Glomerular endothelial cell (primary cell): ENCODE measurements at places on chromosomes 12 and 14.

- DNase-seq: no peak
Measured at GRCh38 chr14:59376686-59377085, 88.5 kb downstream of the GPR135 start.

- DNase-seq: no peak
Measured at GRCh38 chr12:125225641-125226040, 160.4 kb downstream of the AACS start.

DNA sequence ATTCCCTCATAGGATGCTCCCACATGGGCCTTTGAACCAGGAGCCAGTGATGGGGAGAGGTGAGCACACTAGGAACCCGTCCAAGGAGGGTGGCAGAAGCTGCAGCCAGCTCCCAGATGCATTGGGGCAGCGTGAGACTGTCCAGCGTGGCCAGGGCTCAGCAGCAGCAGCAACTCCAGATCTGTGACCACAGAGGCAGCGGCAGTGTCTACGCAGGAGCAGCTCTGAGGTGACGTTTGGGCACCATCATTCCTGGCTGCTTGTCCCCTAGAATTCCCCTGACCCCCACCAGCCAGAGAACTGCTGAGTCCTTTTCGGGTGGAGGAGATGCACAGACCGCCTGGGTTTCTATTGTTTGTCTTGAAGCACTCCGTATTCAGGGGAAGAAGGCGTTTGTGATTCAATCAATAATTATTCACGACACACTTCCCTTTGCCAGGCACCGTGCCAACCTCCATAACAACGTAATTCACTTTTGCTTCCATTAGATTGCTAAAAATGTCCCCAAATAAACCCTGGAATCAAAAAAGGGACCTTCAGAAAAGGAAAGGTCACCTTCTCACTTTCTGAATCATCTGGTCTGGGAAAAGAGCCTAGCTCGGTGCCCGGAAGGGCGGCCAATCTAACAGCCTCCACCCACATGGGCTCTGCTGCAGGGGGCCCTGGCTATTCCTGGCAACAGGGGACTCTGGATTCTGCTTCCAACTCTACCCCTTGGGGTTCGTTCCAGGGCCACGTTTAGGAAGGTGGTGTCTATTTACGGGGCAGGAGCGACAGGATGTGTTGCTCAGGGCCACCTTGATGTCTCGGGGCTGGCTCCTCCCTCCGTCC is 11.4 kb upstream of the BDKRB2 start:
- DNase-seq: no peak

- no peak for DNase-seq
Measured at GRCh38 chr12:38118632-38119031, 197.9 kb upstream of the ALG10B start.

GRCh38 chr12:110344657-110345056 is 58.9 kb downstream of the ANAPC7 start:
- no peak for DNase-seq

DNA sequence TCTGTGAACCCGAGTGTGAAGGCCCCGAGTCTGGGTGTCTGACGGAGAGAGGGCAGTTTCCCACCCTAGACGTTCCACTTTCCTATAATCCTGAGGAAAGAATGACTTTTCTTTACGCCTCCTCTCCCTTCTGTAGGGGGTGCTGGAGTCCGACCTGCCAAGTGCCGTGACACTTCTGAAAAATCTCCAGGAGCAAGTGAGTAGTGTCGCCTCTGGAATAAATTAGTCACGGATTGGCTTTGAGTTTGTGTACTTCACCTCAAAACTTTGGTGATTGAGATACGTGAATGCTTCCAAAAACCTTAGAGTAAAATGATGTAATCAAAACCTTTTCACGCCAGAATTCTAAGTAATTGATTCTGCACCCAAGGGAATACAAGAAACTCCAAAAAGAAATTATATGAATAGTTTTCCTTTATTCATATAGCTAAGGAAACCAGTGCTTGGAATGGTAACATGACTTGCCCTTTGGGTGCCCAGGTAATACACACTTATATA is 452 bp downstream of the NGDN start:
- DNase-seq: no peak

DNA sequence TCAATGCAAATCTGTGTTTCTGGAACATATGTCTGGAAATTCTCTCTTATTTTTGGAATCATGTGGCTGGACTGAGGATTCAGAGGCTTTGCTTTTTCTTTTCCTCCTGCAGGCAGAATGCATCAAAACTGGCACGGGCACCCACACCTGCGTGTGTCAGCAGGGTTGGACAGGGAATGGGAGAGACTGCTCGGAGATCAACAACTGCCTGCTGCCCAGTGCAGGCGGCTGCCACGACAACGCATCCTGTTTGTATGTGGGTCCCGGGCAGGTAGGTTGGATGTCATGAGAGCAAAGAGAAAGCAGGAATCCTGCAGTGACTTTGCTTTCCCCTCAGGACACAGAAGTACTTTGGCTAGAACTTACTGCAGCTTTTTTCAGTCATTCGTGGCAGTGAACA is 90.3 kb downstream of the STAB2 start:
- DNase-seq: no peak
